Stimulated activated CD4-positive, alpha-beta T cell treated with anti-CD3 and anti-CD28 coated beads, Interleukin-4, amount 100 ng/mL, for 24 hours (primary cell): ENCODE measurements at places on chromosomes 2 and 18.

- DNase-seq = peak; percentile 66
These were observed 59.8 kb upstream of the PELI1 start for GRCh38 chr2:64203858-64204632.

- DNase-seq = no peak
These were observed 32.8 kb downstream of the ITPRID2 start for GRCh38 chr2:181924336-181924735.

GRCh38 chr2:49858113-49858490, 703.8 kb upstream of the FSHR start:
- DNase-seq = no peak

DNA sequence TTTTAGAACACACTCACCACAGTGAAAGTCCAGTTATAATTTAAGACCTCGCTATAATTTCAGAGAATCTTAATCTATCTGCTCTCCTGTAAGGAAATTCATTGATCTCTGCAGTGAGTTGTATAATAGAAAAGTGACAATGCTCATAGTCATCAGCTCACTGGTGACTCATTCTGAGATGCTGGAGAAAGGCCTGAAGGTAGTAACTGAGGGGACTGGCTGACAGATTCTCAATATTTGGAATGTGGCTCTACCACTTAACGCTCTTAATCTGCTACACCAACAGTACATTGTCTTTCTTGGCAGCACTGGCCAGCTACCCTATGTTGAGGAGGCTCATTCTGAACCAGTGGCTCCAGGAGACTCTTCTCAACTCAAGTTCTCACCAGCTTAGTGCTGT, 246.1 kb downstream of the RPRM start:
- no peak for DNase-seq

DNA sequence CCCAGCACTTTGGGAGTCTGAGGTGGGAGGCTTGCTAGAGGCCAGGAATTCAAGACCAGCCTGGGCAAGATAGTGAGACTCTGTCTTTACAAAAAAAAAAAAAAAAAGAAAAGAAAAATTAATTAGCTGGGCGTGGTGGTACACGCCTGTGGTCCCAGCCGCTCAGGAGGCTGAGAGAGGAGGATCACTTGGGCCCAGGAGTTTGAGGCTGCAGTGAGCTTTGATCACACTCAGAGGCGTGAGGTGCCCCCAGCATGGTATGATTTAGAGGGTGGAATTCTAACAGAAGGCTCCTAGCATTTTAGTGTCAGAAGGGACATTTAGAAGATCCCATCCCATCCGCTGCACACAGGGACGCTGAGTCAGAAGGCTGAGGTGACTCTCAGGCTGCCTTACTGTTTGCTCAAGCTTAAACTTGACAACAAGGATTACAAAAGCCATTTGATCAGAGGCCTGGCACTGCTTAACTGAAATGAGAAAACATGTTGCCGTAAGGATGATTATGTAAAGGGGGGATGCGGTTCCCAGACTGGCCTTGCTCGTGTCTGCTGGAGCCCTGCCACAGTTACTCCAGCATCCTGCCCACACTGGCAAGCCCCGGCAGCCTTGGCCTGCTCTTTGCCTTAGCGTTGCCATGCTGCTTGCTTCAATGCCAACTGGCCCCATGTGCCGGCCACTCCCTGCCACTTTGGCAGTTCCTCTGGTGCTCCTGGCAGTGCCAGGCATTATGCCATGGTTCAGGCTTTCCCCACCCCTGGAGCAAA, 45.6 kb upstream of the SLC1A4 start:
- DNase-seq = no peak

DNA sequence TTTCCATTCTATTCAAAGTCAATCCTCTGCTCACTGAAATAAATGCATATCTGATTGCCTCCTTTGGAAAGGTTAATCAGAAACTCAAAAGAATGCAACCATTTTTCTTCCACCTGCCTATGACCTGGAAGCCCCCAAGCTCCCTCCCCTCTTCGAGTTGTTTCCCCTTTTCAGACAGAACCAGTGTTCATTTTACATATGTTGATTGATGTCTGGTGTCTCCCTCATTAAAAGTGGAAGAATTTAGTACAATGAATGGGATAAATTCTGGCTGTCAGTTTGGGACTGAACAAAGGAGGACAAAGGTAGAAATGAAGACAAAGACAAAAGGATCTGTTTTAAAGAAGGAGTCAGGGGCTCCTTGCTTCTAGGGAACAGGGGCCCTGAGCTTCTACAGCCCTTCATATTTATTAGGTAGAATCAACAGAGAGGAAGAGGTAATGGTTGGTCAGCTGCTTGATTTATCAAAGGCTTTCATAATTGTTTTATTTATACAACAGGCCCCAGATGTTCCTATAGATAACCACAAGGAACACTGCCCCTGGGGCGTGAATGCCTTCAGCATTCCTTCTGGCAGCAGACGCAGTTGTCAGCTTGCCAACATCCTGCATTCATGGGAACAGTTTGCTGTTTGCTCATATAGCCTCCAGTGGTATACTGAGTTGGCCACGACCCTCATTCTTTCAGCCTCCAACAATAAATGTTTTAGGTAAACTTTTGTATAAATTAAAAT, 949.8 kb upstream of the LRATD1 start:
- no peak for DNase-seq

DNA sequence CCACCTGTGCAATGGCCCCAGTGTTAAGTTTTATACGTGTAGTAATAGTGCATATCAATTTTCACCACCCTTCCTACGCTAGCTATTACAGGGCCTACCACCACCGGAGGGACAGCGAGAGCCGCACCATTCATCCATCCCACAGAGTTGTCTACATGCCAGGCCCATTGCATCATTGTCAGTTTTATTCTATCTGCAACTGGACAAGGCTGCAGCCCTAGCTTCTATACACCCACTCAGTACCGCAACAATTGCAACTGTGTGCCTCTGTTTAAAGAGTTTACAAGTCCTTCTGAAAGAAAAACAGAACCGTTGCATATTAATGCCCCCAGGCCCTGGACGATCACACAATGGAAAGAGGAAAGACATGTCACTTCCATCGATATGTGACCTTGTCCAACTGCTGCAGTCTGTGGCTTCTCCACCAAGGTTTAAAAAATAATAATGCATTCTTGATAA, 58.6 kb downstream of the ZEB2 start:
- no peak for DNase-seq

GRCh38 chr2:42523341-42523740, 29.6 kb upstream of the KCNG3 start:
- DNase-seq = no peak

DNA sequence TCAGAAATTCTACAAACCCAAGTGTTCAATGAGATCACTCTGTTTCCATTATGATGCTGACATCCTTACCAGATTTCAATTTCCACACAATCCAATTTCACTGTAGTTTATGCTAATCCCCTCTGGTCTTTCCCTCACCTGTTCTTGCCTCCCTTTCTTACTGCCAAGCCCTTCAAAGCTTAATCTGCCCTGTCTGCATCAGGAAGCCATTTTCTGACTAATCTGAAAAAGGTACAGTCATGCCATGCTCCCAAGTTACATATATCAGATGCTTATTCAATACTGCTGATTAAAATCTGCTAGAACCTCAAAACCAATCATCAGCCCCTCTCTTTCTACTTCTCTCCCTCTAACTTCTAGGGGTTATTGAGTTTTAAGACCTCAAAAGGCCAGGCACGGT, 8.9 kb downstream of the KRTCAP3 start:
- no peak for DNase-seq

GRCh38 chr18:54776282-54776977, 51.8 kb upstream of the RAB27B start:
- peak; percentile 32 for DNase-seq

GRCh38 chr18:20988726-20989125, 122.9 kb downstream of the ROCK1 start:
- DNase-seq = no peak

GRCh38 chr2:150698016-150698661, 210.7 kb upstream of the RND3 start:
- no peak for DNase-seq

GRCh38 chr18:35683021-35683420, 101.5 kb downstream of the GALNT1 start:
- DNase-seq = no peak

DNA sequence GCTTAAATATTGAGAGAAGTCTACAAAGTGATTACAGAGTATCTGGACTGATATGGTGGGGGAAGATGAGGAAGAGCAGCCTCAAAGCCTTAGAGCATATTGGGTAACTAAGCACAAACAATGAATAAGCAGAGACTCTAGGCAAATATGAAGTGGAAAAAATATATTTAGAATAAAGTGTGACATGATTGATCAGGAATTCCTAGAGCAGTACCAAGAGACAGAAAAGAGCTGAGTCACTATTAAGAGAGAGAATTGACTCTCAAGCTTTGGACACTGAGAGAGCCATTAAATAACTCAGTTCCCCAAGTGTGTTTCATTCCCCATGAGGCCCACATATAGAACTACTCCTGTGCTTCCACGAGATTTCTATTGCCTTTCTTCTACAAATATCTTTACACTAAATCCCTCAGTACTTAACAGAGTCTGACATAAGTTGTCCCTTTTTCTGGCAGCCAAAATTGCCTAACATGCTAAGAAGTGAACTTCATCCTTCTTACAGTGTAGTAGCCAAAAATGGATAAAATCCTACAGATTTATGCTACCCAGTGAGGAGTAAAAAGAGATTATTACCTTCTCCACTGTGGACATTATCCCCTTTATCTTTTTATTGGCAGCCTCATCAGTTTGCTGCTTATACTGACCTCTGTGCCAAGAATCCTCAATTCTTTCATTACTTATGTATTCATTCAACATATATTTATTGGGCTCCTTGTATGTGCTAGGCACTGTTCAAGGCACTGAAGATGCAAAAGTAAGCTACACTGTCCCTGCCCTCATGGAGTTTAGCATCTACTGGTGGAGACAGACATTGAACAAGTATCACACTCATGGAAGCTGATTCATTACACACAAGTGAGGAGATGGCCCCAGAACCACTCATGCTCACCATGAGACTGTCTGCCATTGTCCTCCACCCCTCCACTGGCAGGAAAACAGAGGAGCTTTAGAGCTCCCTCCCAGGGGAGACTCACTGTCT, 45.4 kb downstream of the SLC40A1 start:
- no peak for DNase-seq

DNA sequence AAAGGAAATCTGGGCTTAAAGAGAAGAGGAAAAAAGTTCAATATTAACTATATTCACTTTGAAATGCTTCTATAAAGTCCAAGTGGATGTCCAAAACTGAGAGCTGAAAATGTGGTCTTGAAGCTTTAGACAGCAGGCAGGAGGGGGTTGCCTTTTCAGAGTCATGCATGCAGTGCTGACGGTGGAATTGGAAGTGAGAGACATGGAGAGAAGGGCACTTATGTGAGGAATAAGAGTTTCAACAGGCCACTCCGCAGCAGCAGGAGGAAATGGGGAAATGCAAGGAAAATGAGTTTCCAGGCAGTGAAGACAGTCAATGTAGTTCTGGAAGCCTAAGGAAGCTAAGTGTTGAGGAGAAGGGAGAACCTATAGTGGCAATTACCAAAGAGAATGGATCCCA, 33.0 kb upstream of the LRRC30 start:
- DNase-seq = no peak

- no peak for DNase-seq
These were observed 21.9 kb upstream of the PPP1CB start for GRCh38 chr2:28729698-28730097.

- no peak for DNase-seq
These were observed 123.7 kb downstream of the COL6A3 start for GRCh38 chr2:237290261-237290660.

DNA sequence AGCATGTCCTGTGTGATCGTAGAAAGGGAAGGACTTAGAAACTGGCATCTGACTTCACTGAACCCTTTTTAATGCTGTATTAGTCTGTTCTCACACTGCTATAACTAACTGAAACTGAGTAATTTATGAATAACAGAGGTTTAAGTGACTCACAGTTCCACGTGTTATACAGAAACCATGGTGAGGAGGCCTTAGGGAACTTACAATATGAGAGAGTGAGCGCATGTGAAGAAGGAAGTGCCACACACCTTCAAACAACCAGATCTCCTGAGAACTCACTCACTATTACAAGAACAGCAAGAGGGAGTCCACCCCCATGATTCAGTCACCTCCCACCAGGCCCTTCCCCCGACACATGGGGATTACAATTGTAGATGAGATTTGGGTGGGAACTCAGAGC, 811.3 kb downstream of the CPS1 start:
- no peak for DNase-seq

- no peak for DNase-seq
These were observed 137.1 kb downstream of the ARHGAP28 start for GRCh38 chr18:6866552-6867085.

GRCh38 chr2:47088371-47089082, 66.6 kb downstream of the STPG4 start:
- DNase-seq = no peak

DNA sequence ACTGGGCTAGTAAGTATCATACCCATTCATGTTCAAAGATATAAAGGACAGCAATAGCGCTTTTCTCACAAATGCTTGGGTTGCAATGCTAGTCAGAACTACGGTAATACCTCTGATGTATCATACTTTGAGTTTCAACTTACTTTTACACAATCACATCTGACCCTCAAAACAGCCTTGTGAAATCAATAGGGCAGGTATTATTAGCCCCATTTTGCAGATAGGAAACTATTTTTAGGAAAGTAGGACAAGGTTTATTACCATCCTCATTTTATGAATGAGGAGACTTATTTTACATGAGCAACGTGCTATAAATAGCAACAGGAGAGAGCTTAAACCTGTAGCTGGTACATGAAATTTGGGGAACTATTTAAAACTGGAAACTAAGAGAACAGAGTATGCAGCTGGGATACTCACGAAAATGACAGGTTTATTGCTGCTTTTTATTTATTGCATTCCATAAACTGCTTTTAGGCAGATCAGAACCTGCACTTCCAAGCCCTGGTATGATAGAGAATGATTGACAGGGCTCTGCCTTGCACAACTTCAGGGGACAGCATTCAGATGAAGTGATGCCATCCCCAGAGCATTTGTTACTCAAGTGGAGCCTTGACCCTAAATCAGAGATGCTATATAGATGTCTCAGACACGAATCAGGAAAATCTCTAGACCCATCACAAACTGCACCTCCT, 42.4 kb upstream of the PPM1B start:
- DNase-seq = no peak

DNA sequence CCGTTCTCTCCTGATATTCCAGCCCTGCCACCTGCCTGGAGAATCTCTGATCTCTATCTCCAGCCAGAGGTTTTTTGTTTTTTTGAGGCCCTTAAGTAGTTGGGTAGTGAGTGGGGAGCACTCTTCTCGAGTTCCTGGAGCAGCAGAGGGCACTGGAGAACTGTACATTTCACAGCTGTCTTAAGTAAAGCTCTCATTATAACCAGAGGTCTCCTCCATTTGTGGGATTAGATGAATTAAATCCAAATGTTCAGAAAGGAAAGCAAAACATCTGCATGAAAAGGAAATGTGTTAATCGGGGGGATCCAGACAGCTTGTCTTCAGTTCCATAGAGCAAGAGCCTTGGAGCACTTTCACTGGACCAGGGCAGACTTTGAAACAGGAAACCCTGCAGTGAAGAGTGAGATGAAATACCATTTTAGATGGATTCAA, 32.8 kb downstream of the AOX1 start:
- no peak for DNase-seq

GRCh38 chr2:58019229-58019628, 27.4 kb upstream of the VRK2 start:
- DNase-seq = no peak

- DNase-seq = no peak
These were observed 1598.9 kb upstream of the PIK3C3 start for GRCh38 chr18:40356168-40356567.

GRCh38 chr2:225764346-225764745, 364.8 kb downstream of the NYAP2 start:
- no peak for DNase-seq

GRCh38 chr2:157593411-157593810, 35.3 kb downstream of the ACVR1C start:
- no peak for DNase-seq
